ENCODE measurements at places on chromosomes 16 and 17.
A peak's percentile ranks its signal among the peaks of the same experiment; 100 is the strongest.

GRCh38 chr16:69123910-69124309 is 8.5 kb downstream of the CHTF8 start:
- DNase-seq: peak; percentile 60

DNA sequence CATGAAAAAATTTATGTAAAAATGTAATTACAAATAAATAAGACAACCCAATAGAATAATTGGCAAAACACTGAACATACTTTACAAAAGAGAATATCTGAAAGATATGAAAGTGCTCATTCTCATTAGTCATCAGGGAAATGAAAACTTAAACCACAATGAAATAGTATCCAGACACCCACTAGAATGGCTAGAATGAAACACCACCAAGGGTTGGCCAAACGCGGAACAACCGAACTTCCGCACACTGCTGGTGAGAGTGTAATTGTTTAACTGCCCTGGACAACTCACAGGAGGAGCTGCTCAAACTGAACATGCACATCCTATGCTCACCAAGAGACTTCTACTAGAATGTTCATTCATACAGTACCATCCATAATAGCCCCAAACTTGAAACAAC is 5.8 kb upstream of the ZDHHC7 start:
- peak; percentile 94 for DNase-seq

- DNase-seq: no peak
These were observed 7.5 kb upstream of the ARMC5 start for GRCh38 chr16:31451681-31452351.

DNA sequence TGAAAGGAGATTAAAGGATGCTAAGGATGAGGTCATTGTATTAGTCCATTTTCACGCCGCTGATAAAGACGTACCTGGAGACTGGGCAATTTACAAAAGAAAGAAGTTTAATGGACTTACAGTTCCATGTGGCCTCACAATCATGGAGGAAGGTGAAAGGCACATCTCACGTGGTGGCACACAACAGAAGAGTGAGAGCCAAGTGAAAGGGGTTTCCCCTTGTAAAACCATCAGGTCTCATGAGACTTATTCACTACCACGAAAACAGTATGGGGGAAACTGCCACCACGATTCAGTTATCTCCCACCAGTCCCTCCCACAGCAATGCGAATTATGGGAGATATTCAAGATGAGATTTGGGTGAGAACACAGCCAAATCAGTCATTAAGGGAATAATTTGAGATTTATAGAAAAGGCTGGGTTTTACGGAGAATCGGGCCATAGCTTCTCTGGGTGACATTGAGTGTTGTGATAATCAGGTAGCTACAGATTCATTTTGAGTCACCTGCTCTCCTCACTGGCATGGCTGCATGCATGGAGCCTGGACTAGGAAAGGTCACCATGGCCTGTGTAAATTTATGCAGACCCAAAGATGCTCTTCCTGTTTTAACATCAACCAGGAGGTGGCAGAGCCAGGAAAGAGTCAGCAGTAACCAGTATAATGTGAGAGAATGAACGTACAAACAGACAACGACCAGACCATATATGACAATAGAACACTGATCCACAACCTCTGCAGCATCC is 40.5 kb upstream of the DYNLRB2 start:
- no peak for DNase-seq

DNA sequence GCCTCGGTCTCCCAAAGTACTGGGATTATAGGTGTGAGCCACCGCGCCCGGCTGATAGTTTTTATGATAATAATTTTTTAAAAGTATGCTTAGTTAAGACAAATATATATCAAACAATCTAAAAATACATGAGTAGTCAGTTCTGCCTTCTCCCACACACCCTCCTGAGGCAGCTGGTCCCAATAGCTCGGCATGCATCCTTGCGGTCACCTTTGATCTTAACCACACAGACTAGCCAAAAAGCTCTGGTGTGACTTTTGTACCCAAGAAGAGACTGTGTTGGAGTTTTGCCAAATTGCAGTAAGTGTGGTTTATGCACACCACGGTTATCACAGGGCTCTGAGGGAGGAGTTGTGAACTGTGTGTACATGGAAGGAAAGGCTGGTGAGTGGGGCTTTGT is 25.6 kb downstream of the ATP6V0A1 start:
- no peak for DNase-seq

GRCh38 chr17:70096861-70097260 is 21.8 kb downstream of the KCNJ16 start:
- DNase-seq: no peak

Data from CD14-positive monocyte (primary cell).